ENCODE measurements at places on chromosomes 7 and 10. TPM values are rescaled to one million over a fixed set of nuclear protein-coding genes. Genes with fewer than 3 reads are reported as not detected.

- no peak for DNase-seq
- no peaks in the 10 kb centered on the region for H3K4me1 ChIP-seq
- no peaks in the 10 kb centered on the region for H3K36me3 ChIP-seq
- H3K4me3 ChIP-seq, result no peak overlapping the region
These were observed 12.7 kb upstream of the HECW1 start for GRCh38 chr7:43099750-43100149.

- peaks cover 2% of the 10 kb centered on the region for H3K36me3 ChIP-seq
- no peaks in the 10 kb centered on the region for H3K27me3 ChIP-seq
- no peak overlapping the region for H3K27ac ChIP-seq
- DNase-seq, result no peak
- H3K4me1 ChIP-seq, result peaks cover under 1% of the 10 kb centered on the region
These were observed 10.9 kb downstream of the OGDH start for GRCh38 chr7:44617225-44617890.

DNA sequence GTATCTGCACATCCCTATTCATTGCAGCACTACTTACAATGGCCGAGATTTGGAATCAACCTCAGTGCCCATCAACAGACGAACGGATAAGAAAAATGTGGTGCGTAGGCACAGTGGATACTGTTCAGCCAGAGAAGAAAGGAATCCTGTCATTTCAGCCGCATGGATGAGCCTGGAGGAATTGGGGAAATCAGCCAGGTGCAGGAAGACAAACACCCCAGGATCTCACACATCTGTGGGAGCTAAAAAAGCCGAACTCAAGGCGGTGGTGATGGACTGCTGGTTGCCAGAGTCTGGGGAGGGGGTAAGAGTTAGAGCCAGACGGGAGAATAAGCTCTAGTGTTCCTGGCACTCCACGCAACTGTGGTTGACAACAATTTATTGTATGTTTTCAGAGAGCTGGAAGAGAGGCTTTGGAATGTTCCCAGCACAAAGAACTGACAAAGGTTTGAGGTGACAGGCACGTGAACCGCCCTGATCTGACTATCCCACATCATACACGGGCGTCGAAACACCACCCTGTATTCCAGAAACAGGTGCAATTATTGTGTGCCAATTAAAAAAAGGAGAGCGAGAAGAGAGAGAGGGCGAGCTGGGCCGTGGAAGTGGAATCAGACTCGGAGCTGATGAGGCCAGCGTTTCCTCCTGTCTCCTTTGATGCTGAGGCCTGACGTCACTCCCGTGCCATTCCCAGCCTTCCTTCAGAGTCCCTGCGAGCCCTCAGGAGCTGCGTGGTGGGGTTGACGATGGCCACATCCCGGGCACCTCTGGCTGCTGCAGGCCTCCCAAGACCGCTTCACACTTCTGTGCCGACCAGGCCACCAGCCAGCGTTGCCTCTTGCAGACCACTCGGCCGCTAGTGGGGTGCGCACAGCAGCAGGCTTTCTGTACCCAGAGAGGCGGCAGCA, 189.5 kb downstream of the DNAJB6 start:
- no peak for DNase-seq
- no peaks in the 10 kb centered on the region for H3K4me1 ChIP-seq
- H3K27ac ChIP-seq, result no peak overlapping the region
- H3K4me3 ChIP-seq, result no peak overlapping the region
- peaks cover 25% of the 10 kb centered on the region for H3K27me3 ChIP-seq

- no peaks in the 10 kb centered on the region for H3K36me3 ChIP-seq
- no peak overlapping the region for H3K4me3 ChIP-seq
- 0 out of 2 replicates have a peak, but pooled peaks cover 4% of the 10 kb centered on the region for H3K27me3 ChIP-seq
- no peak overlapping the region for H3K27ac ChIP-seq
- peaks cover 7% of the 10 kb centered on the region for H3K4me1 ChIP-seq
These were observed 82.3 kb downstream of the COL13A1 start for GRCh38 chr10:69884024-69884367.

GRCh38 chr7:91128683-91129348, 135.4 kb upstream of the FZD1 start:
- no peak overlapping the region for H3K4me3 ChIP-seq
- peaks cover 13% of the 10 kb centered on the region for H3K36me3 ChIP-seq

DNA sequence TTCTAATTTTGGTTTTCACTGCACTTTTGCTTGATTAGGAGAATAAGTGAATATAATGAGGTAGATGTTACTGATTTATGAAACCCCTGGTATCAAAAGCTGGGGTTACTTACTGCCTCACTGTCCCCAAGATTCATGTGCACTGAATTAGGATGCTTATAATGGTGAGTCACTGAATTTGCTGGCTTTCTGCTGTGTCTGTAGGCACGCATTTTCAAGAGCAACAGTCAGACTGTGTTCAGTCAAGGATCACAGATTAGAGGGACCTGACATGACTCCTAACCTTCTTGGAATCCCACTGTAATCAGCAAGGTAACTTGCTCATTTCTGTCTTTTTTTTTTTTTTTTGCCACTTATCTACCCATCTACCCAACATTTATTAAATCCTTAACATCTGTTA, 59.7 kb downstream of the GPR85 start:
- H3K27me3 ChIP-seq, result no peaks in the 10 kb centered on the region
- no peaks in the 10 kb centered on the region for H3K36me3 ChIP-seq
- no peak overlapping the region for H3K27ac ChIP-seq

DNA sequence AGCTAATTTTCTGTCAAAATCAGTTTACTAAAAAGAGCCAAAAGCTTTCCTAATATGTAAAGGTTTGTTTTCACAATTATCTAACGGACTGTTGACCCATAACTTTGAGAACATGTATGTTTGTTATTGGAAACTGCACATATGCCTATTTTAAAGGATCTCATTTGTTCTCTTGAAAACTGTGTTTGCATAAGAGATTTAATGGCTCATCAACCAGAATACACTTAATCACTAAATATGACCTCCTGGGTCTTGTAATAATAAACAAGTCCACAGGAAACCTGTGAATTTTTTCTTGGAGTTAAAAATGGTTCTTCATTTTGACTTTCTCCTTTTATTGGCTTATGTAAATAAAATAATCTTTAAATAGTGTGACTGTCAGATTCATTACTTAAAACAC, 48.3 kb upstream of the STEAP1B start:
- no peak overlapping the region for H3K27ac ChIP-seq
- no peaks in the 10 kb centered on the region for H3K4me1 ChIP-seq
- DNase-seq, result no peak
- H3K4me3 ChIP-seq, result no peak overlapping the region
- no peaks in the 10 kb centered on the region for H3K36me3 ChIP-seq
- peaks cover 8% of the 10 kb centered on the region for H3K27me3 ChIP-seq

- no peaks in the 10 kb centered on the region for H3K36me3 ChIP-seq
- DNase-seq, result no peak
- no peaks in the 10 kb centered on the region for H3K4me1 ChIP-seq
- no peak overlapping the region for H3K27ac ChIP-seq
- no peak overlapping the region for H3K4me3 ChIP-seq
These were observed 351.7 kb downstream of the NXPH1 start for GRCh38 chr7:8785081-8785480.

- no peak for DNase-seq
- H3K27me3 ChIP-seq, result peaks cover 1% of the 10 kb centered on the region
- no peak overlapping the region for H3K4me3 ChIP-seq
- no peak overlapping the region for H3K27ac ChIP-seq
- H3K4me1 ChIP-seq, result no peaks in the 10 kb centered on the region
These were observed 209.4 kb downstream of the POU6F2 start for GRCh38 chr7:39187130-39187529.

GRCh38 chr7:44073664-44074348, 8.4 kb upstream of the PGAM2 start:
- no peaks in the 10 kb centered on the region for H3K36me3 ChIP-seq
- DNase-seq, result no peak
- H3K4me3 ChIP-seq, result no peak overlapping the region
- H3K27me3 ChIP-seq, result no peaks in the 10 kb centered on the region
- H3K4me1 ChIP-seq, result peaks cover 15% of the 10 kb centered on the region

DNA sequence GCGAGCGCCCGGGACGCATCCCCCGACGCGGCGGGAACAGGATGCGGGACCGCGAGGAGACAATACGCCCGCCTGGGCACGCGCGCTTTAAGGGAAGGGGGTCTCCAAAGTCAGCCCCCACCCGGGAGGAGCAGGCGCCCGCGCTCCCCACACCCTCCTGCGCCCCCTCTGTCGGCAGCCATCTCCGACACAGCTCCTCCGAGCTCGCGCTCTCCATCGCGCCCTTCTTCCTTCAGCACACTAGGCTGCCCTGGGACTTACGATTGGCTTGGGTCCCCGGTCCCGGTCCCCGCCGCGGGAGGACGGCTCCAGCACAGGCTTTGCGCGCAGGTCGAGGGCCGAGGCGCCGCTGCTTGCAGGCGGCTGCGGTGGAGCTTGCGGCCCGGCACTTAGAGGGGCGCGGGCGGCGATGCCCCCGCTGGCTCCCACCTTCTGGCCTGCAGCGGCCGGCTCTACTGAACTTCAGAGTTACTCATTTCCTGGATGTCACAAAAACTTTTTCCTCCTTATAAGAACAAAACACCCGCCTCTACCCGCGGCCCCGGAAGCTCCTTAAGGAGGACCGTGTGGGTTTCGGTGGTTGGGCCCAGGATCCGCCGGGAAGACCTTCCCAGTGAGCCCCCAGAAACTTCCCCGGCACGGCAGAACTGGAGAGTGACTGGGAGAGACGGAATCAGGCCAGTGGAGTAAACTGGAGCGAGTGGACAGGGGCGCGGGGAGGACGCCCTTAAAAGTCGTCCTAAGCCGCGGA, at the start of gene ITPRIP:
ITPRIP (minus strand) TSS at position 481 of the 751 bp plus-strand sequence. CDS start 22,414 bp downstream, outside the sequence.
- peak within 1 kb of the TSS; percentile 87 for H3K4me3 ChIP-seq
- DNase-seq, result peak; percentile 67
- H3K27ac ChIP-seq, result peak within 1 kb of the TSS; percentile 53
- H3K36me3 ChIP-seq, result no peaks in the 10 kb centered on the region

- DNase-seq, result no peak
- no peak overlapping the region for H3K4me3 ChIP-seq
- no peaks in the 10 kb centered on the region for H3K27me3 ChIP-seq
- H3K36me3 ChIP-seq, result no peaks in the 10 kb centered on the region
These were observed 21.4 kb downstream of the KDM7A start for GRCh38 chr7:140155428-140155827.

DNA sequence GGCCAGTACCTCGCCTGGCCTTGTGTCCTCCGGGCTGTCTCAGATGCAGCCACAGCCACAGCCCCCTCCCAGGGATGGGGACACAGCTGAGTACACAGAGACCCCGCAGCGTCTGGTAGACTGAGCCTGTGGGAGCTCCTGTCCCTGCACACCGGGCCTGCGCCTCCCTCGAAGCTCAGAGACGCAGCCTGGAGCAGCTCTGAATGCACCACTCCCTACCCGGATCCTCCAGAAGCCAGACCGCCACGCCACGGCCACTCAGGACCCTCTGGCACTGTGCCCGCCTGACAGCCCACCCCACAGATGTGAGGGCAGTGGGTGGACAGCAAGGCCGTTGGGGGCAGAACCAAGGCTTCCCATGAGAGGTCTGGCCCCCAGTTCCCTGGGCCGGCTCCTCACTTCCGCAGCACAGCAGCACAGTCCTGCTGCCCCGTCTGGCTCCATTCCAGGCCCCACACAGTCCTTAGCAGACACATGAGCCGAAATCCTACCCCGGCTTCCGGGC, 40.8 kb downstream of the PAPOLB start:
- peaks cover 40% of the 10 kb centered on the region for H3K27me3 ChIP-seq

GRCh38 chr7:91527460-91527859, 263.2 kb downstream of the FZD1 start:
- peaks cover 16% of the 10 kb centered on the region for H3K4me1 ChIP-seq
- H3K4me3 ChIP-seq, result no peak overlapping the region
- H3K36me3 ChIP-seq, result no peaks in the 10 kb centered on the region
- DNase-seq, result peak; percentile 72
- H3K27me3 ChIP-seq, result no peaks in the 10 kb centered on the region

DNA sequence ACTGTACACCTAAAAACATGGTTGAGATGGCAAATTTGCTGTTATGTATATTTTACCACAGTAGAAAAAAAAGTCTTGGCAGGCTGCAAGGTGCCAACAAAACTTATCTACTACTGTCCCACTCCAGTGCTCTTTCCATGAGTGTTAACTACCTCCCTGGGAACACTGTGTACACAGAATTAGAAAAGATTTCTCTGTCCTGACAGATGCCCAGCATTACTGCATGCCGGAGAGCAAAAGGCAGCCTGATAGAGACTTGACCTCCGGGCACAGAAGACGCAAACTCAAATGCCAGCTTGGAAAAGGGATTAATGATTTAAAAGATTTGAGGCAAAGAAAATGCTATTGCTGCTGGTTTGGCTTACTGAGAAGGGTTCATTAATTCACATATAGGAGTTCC, 228.8 kb downstream of the TMEM178B start:
- no peaks in the 10 kb centered on the region for H3K36me3 ChIP-seq
- H3K4me3 ChIP-seq, result no peak overlapping the region
- no peaks in the 10 kb centered on the region for H3K4me1 ChIP-seq
- H3K27me3 ChIP-seq, result no peaks in the 10 kb centered on the region
- H3K27ac ChIP-seq, result no peak overlapping the region

DNA sequence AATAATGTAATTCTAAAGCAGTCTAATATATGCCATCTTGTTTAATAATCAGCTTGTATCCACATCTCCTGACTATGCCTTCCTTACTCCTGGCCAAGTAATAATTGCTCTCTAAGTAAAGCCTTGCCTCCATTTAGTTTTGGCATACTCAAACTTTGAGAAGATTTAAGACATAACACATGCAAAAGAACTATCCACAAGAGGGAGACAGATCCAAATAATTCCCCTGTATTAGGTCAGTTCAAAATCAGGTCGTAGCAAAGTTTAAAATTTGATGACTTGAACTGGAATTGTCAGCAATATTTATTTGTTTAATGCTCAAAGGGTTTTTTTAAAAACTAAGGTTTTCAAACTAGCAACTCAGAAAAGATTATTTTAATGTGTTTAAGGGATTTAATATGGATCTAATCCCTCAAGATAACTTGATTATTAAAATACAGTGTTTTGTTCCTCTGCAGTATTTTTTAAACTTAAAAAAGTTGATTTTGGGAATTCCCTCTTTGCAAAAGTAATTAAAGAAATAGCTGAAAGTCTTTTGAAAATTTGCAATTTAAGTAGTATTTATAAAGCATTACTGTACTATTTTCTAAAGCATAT, 95.3 kb downstream of the HDAC9 start:
- H3K36me3 ChIP-seq, result no peaks in the 10 kb centered on the region
- no peaks in the 10 kb centered on the region for H3K4me1 ChIP-seq
- no peaks in the 10 kb centered on the region for H3K27me3 ChIP-seq

PTF1A gene
- total RNA-seq, result not detected

SORCS1 gene
- 48.9 TPM for total RNA-seq

FZD8 gene
- 39.3 TPM for total RNA-seq

PLEKHS1 gene
- 6.1 TPM for total RNA-seq

PLAC9 gene
- 4.7 TPM for total RNA-seq

C7orf33 gene
- total RNA-seq, result 0.13 TPM

SPDYE9 gene
- total RNA-seq, result not detected

ANKRD61 gene
- total RNA-seq, result 0.63 TPM

EGFR gene
- total RNA-seq, result 7.3 TPM

TNS3 gene
- 65.1 TPM for total RNA-seq

Data from SJCRH30 (cell line).